Activated CD4-positive, alpha-beta T cell treated with anti-CD3 and anti-CD28 coated beads, Interleukin-2, amount 10 ng/mL, durations not matched to agents 24 days and 14 days (primary cell): ENCODE measurements at places on chromosomes 7 and 10. TPM values are rescaled to one million over a fixed set of nuclear protein-coding genes. Genes with fewer than 3 reads are reported as not detected.

The PTPN12 gene
- total RNA-seq = 9.8 and 12.7 TPM in 2 replicates

The GNGT1 gene
- not detected in 2 replicates for total RNA-seq

The LRRC17 gene
- not detected in 2 replicates for total RNA-seq

The OR2A12 gene
- not detected in 2 replicates for total RNA-seq

The SYT15B gene
- 0.12 TPM in 1 of 2 replicates, not detected in the other for total RNA-seq
